Muscle of leg (tissue), 16 donors: ENCODE measurements at places on chromosomes 7 and 10. TPM values are rescaled to one million over a fixed set of nuclear protein-coding genes. Genes with fewer than 3 reads are reported as not detected.
A peak's percentile ranks its signal among the peaks of the same experiment; 100 is the strongest.

DNA sequence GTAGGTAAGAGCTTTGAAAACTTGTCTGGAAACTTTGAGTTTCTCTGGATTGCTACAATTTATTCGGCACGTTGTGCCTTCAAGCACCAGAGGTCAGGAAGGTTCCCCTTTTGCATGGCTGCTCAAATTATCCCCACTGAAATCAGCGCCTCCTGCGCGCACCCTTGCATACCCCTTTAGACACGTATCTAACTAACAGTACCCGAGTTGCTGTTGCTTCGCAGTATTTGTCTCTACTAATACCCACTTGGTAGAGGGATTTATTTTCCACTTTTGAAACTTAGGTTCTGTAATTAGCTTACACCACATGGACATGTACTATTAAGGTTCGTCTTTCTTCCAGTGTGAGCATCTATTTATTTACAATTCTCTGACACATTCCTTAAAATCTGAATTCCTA, 1.6 kb downstream of the MEOX2 start:
- DNase-seq = peak; percentile 87

The NFKB2 gene
- polyA plus RNA-seq = 21.2 TPM

- no peak for DNase-seq
These were observed 255.1 kb downstream of the DOCK4 start for GRCh38 chr7:111951052-111951451.

DNA sequence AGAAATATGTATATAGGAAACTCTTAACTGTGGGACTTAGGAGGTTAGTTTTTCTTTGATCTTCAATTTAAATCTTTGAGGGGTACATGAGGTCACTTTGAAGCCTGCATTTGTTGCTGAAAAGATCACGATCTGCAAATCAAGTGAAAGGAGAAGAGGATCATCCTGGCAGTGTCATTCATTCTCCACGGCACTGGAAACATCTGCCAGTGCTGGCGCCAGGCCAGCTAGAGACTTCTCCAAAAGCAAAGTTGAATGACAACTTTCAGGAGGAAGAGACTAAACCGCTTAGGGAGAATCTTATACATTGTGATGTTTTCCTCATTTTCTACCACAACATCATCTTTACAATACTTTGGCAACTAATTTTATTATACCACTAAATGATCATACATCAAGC, 42.5 kb downstream of the MRC1 start:
- DNase-seq = peak; percentile 82

GRCh38 chr10:78700816-78701520, 367.8 kb upstream of the ZMIZ1 start:
- DNase-seq = no peak

DNA sequence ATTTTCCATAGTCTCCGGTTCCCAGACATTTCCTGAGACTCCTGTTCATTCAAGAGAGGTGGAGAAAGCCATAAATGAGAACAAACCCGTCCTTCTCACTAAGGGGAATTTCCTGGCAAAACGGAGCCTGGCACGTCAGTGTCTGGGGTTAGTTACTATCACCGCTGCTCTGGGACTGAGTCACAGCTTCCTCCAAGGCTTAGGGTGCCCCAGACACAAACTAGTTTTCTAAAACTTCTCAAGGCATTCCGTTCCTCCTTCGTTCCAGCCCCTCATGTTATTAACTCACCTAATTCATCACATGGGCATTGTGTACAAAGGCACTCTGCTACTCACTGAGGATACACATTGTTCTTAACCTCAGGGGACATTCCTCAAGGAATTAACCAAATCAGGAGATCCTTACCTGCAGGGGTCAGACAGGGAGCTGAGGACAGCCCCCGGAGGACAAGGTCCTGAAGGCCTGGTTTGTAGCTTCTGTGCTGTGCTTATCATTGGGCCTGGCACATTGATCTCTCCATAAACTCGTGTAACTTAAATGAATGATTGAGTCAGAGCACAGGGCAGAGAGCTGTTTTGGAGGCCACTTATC, 103.0 kb upstream of the KLF6 start:
- peak; percentile 58 for DNase-seq

DNA sequence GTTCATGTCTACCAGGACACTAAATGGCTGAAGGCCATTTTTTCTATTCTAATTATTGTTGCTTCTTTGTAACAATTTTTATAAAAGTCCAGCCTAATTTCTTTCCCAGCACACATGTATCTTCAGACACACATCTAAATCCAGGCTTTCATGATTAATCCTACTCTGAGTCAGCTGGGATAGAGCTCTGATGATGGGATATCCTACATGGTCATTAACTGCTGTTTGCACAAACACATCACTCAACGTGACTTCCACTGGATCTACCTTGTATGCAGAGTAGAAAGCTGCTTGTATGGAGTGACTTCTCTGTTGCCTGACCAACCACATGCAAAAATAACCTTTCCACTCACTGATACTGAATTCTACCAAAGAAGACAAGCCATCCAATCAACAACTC, 260.9 kb downstream of the AHR start:
- no peak for DNase-seq

The LEP gene
- 0.06 TPM for polyA plus RNA-seq
